ENCODE measurements at places on chromosomes 6 and 20. TPM values are rescaled to one million over a fixed set of nuclear protein-coding genes. Genes with fewer than 3 reads are reported as not detected.
A peak's percentile ranks its signal among the peaks of the same experiment; 100 is the strongest.

DNA sequence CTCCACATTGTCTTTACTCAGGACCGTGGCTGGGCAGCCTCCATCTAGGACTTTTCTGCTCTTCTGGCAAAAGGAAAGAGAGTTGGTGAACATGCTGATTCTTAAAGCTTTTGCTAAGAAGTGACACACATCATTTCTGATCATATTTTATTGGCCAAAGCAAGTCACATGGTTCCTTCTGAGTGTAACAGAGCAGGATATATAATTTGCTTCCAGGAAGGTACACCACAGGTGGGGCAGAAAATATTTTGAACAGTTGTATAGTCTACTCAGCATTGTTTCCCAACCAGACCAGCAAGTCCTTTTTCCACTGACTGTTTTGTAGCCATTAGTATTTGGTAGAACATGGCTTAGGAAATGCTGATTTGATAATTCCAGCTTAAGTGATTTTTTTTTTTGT is 73.5 kb downstream of the AKAP7 start:
- DNase-seq, result no peak

DNA sequence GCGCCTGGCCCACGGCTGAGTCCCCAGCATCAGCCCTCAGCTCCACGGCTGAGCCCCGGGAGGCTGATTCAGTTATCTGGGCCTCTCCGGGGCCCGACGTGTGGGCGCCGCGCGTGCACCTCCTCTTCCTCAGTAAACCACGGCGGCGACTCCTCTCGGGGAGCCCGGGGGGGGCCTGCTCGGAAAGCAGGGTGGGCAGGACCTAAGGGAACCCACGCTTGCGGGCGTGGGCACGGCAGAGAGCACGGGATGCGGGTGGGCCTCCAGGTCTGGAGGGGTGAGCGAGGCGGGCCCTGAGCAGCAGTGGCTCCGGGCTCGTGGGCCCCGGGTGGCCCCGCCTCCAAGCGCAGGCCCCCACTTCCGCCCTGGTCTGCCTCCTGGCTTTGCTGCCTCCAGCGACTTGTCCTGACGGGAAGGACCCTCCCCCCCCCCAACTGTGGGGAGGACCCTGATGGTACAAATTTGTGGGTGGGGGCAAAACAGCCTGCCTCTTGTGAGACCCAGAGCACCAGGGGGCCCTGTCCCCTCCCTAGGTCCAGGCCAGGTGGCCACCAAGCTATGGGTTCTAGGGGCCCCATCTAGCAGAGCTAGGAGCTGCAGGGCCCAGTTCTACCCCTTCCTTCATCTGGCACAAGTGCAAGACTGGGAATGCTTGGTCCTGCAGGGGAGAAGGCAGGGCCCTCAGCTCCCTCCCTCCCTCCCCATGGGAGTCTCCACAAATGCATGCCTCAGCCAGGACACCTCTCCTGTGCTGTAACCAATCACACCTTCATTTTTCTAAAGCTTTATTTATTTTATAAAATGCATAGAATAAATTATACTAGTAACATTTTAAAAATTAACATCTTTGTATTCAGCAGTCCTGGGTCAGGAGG is 16.9 kb downstream of the UCKL1 start:
- DNase-seq, result no peak

LTV1 gene
- 26.6 TPM for total RNA-seq

GRCh38 chr6:92623431-92623830 is 795.9 kb downstream of the EPHA7 start:
- no peak for DNase-seq

GSTA2 gene
- 0.37 TPM for total RNA-seq

DNA sequence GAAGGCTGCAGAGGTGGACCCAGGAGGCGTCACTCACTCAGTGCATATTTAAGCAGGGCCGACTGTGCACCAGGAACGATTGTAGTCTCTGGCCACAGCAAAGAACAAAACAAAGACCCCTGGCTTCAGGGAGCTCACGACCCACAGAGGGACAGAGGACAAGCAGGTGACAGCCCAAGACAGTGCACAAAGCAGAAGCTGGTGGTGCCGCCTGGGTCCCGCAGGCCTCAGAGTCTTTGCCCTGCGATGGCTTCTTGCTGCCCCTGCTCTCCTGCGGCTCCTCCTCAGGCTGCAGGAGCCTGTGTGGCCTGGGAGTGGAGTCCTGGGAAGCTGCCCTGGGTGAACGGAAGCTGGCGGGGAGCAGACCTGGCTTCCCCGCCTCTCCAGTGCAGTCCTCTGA is 300.0 kb downstream of the PREX1 start:
- DNase-seq, result no peak

MTFR2 gene
- total RNA-seq, result 4.5 TPM

MPC1 gene
- total RNA-seq, result 46.1 TPM

DNA sequence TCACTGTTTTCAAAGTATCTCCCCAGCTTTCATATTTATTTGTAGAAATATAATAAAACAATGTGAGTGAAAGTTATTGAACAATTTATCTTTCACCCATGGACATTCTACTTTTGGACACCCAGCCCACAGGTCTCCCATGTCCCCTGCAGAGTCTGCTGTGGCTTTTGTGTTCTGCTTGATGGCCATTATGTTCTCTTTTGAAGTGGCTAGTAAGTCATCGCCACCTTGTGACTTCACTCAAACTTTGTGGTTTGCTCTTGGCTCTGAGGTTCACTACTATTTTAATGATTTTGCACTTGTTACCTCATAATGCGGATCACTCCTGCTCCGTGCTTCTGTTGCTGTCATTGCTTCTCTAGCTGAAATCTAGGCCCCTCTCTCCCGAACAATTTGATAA is 10.2 kb upstream of the DEFB113 start:
- DNase-seq, result peak; percentile 30

CFAP61 gene
- not detected for total RNA-seq

CENPQ gene
- 16.1 TPM for total RNA-seq

- DNase-seq, result no peak
These were observed 195.1 kb downstream of the EDN1 start for GRCh38 chr6:12485226-12485764.
